ENCODE measurements at places on chromosomes 13 and 19. TPM values are rescaled to one million over a fixed set of nuclear protein-coding genes. Genes with fewer than 3 reads are reported as not detected.
A peak's percentile ranks its signal among the peaks of the same experiment; 100 is the strongest.

DNA sequence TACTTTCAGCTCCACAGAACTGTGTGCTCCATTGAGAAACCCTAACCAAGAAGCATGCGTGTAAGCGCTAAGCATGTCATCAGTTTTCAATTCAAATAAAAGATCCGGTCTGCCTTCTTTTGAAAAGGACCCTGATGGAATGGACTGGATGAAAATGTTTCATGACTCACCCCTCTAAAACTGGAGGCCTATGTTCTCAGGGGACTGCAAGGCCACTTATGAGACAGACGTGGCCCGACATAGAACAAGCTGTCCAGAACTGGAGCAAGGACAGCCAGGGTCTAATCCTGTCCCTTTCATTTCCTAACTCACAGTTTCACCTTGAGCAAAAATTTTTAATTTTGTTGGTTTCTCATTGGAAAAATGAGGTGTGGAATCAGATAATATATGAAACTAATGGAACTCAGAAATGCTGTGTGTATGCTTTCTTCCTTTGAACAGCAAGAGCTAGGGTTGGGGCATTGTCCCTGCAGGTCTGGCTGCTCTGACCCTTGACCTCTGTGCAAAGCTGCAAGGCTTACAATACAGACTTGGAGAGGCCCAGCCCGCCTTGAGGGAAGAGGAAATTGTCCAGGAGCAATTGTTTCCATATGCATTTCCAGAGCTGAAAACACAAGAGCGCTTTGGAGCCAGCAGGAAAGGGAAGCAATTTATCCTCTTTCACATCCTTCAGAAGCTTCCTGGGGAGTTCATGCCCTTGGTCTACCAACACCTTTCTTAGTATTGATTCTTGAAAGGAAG is 553.4 kb upstream of the KLF12 start:
- DNase-seq = no peak

GRCh38 chr13:43961909-43962308 is 82.2 kb downstream of the LACC1 start:
- DNase-seq = no peak

DNA sequence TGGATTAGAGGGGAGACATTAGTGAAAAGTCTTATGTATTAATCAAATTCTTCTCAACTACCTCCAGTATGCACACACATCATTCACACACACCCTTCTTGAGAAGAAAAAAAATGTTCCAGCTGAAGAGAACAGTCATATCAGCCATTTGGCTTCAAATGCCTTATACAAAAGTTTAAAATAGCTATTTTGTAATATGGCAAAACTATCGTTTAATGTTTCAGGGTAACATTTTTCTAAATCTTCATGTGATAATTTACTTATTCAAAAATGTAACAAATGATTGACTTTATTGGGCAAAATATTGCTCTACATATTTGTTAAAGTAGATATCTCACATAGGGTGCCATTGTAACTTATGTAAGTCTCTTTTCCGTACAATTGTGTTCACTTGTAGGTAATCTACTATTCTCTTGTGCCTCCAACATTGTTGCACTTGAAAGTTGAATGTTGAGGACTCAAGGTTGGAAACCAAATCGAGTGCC is 13.6 kb downstream of the ZIC2 start:
- DNase-seq = no peak

- DNase-seq = peak; percentile 2
These were observed 70.5 kb upstream of the ZNF420 start for GRCh38 chr19:37007587-37008220.

ZNF556 gene
- total RNA-seq = not detected

All from hematopoietic multipotent progenitor cell (in vitro differentiated cells).